ENCODE measurements at places on chromosomes 2 and 18.
A peak's percentile ranks its signal among the peaks of the same experiment; 100 is the strongest.

GRCh38 chr2:35080231-35080910 lies 1275.2 kb upstream of the CRIM1 start:
- DNase-seq = peak; percentile 13

- no peak for DNase-seq
These were observed 24.4 kb upstream of the DTNB start for GRCh38 chr2:25697559-25698341.

DNA sequence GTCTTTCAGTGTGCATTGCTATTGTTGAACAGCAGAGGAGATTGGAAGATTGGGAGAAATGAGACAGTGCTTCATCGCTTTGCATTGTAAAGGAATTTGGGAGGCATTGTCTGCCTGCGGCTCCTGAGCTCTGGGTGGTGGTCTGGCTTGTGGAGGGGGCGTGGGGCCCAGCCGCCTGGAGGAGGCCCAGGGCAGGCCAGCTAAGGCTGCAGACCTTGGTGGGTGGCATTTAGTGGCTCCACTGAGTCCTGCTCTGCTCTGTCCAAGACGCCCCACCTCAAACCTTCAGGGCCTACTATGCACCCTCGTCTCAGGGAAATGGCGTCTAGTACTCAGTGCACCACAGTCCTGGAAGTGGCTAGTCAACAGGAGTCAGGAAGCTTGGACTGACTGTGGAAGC lies 5.7 kb upstream of the HS1BP3 start:
- DNase-seq = no peak

DNA sequence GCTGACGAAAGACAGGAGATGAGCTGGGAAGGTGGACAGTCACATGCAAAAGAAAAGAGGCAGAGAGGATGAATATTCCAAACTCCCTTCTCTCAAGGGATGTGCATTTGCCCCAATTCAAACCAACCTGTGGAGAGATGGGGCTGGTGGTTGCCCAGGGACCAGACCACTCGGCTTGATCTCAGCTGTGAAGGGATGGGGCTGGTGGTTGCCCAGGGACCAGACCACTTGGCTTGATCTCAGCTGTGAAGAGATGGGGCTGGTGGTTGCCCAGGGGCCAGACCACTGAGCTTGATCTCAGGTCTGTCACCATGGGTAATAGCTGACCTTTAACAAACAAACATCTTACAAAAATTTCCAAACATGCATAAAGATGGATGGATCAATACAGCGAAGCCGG lies 42.5 kb upstream of the SALL3 start:
- no peak for DNase-seq

- DNase-seq = no peak
These were observed 87.8 kb upstream of the ASB18 start for GRCh38 chr2:236351966-236352525.

DNA sequence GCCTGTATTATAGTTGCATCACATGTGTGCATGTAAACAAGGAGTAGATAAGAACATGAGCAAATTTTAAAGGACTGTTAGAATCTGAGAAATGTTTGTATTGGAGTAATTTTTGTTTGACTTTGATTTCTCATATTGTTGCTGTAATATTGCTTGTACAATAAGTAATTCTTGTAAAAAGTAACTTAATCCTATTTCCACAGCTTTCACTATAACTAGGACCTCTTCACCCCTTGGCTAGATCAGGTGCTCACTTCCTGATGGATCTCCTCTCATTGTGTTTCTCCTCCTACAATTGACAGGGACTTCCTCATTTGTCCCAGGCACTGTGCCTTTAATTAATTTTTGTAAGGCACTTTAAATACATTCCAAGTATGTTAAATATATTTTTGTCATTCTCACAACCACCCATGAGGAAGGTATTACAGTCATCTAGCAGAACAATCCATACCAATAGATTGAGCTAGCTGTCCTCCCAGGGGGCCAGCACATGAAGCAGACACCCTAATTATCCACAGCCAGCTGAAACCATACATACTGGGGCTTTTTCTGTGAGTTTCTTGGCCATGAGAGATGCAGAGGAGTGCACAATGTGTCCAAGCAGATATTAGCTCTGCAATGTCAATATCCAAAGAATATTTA lies 359.5 kb upstream of the ACVR2A start:
- DNase-seq = no peak

DNA sequence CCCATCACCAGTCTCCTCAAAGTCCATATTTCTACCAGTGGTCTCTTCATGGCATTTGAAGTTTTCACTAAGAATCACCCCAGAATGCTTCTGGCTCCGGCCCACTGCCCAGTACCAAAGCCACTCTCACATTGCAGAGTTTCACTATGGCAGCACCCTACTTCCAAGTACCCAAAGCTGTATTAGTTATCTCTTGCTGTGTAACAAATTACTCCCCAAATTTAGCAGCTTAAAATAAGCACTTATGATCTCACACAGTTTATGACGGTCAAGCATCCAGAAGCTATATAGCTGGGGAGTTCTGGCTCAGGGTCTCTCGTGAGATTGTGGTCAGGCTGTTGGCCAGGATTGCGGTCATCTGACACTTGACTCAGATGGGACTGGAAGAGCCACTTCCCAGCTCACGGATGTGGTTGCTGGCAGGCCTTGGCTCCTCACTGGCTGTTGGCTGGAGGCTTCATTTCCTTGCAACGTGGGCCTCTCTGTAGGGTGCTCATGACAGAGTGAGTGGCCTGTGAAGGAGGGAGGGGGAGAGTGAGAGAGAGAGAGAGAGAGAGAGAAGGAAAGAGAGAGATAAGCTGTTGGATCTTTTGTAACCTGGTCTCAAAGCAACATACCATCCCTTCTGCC lies 189.5 kb downstream of the CTIF start:
- peak; percentile 49 for DNase-seq

DNA sequence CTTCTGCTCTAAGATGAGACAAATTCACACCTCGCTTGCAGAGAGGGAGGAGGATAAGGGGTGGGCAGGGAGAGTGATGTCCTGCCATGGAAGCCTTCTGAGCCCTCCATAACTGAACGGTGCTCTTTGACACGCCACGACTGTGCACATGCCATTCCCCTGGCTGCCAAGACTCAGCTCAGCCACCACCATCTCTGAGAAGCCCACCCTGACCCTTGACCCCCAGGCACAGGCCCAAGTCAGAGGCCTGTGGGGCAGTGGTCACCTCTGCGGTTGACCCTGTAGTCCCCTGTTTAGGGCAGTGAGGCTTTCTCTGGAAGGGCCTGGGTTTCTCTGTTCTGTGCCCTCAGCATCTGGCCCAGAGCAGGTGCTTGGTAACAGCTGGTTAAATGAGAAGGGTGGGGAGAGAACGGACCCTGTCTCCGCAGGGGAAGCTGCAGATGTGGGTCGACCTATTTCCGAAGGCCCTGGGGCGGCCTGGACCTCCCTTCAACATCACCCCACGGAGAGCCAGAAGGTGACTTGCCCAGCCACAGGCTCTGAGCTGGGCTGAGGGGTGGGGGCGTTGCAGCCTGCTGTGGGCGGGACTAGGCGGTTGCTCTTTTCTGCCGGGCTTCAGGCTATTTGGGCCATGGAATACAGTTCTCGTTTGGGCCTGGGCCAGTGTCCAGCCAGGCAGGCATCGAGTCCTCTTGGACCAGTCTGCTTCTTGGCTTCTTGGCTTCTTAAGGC lies 215.1 kb downstream of the DYSF start:
- DNase-seq = no peak

DNA sequence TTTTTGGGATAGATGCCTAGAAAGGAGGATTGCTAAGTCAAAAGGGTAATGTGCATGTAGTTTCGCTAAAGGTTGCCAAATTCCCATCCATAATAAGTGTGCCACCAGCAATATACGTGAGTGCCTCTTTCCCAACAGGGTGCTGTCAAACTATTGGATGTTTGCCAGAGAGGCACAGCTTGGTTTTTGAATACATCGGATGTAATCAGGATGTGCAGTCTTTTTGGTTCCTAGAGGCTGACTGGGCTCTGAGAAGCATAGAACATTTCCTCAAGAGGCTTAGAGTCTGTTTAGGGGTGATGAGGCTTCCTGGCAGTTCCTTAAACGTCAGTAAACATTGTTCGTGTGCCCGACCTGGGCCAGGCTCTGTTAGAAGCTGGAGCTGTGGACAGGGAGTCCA lies 28.0 kb downstream of the AGAP1 start:
- no peak for DNase-seq
